Glutamatergic neuron (in vitro differentiated cells): ENCODE measurements at places on chromosomes 7 and 10. TPM values are rescaled to one million over a fixed set of nuclear protein-coding genes. Genes with fewer than 3 reads are reported as not detected.

APBB1IP gene
- total RNA-seq, result not detected

OR13A1 gene
- total RNA-seq, result 0.44 TPM

TBXAS1 gene
- total RNA-seq, result not detected

GNAT3 gene
- total RNA-seq, result 2.0 TPM
